ENCODE measurements at places on chromosomes 1 and 21.

DNA sequence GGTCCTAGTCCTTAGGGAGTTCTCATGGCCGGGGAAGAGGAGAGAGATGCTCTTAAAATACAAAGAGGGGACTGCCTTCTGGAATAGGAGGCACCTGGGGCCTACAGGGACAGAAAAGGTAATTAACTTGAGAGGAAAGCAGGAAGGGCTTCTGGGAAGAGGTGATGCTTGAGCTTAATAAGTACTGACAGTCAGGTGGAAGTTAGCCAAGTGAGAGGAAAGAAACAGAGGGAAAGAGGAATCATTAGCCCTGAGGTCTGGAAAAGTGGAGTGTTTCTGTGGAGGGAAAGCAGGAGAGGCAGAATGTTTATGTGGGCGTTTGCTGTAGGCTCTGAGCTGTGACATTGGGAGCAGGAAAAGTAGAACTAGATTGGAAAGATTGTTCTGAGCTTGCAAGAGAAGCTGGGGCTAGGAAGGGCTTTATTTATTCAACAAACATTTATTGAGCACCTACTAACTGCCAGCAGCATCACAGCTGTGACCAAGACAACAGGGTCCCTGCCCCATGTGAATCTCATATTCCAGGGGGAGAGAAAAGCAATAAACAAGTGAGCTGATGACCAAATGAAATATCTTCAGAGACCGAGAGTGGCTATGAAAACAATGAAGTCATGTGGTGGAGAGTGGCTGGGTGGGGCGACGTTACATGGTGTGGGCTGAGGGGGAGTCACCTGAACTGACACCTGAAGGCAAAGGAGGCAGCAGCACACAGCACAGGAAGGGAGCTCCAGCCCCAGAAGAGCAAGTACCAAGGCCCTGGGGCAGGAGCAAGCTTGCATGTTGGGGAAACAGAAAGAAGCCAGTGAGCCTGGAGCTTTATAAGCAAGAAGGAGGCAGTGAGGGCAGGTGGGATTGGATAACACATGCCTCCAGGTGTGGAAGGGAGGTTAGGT lies 4.4 kb upstream of the FNDC5 start:
- DNase-seq, result no peak

DNA sequence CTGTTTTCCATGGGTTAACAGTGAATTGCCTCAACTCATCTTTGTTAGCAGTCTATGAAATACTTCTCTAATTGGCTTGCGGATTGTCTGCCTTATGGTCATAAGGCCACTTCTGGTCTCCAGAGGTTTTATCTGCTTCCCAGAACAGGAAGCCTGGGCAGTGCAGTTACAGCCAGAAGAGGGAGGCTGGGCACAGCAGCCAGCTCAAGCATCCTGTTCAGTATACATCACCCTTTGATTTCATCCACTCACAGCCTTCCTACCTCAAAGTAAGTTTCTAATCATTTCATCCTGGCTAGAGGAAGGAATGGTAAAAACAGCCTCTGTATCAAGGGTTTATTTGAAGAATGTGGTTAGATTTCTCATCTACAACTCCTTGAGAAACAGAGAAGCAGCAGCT lies 311.5 kb upstream of the DEPDC1 start:
- no peak for DNase-seq

GRCh38 chr21:36436829-36437744 lies 42.8 kb downstream of the CLDN14 start:
- DNase-seq, result peak; percentile 84

DNA sequence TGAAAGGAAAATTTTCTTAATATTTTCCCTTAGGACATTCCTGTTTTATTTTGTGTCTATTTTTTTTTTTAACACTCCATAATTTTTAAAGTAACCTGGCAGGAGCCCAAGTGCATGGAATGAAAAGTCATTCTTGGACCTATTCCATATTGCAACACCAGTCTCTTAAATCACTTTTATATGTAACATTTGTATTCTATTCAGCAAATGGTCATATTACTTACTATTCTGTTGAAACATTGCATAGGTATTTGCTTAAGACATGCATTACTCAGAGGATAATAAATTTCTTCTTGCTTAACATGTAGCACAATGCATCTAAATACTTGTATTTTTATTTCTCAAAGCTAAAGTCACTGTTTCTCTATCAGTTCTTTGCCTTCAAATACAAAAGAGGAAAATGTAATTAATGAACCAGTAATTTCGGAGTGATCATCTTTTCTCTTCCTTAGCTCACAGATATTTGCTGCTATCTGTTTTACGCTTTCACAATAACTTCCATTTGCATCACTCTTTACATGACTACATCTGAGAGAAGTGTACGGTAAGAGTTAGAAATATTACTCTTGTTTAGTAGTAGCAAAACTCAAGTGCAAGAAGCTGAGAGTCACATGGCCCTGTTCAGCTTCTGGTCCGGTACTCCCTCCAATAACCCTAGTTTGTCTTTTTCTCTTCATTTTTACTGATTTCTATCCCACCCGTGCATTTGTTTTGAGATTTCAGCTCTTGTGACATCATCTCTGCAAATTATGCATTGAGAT lies 394.8 kb downstream of the USP25 start:
- no peak for DNase-seq

GRCh38 chr1:85428471-85429089 lies 36.4 kb downstream of the DDAH1 start:
- peak; percentile 36 for DNase-seq

DNA sequence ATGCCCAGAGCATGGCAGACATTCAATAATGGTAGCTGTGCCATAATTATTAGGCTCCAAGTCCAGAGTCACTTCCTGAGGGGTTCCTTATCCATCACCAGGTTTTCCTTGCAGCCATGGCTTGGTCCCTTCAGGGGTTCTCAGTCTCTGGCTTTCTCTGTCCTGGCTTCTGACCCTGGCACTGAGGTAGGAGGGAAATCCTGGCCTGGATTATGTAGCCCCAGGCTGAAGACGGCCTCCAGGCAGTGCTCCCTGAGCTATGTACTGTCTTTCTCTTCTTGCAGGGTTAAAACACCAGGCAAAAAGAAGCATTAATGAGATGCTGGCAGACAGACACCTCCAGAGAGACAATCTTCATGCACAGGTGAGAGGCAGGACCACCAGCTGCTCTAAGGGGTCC lies 9.5 kb upstream of the PADI3 start:
- DNase-seq, result peak; percentile 73

DNA sequence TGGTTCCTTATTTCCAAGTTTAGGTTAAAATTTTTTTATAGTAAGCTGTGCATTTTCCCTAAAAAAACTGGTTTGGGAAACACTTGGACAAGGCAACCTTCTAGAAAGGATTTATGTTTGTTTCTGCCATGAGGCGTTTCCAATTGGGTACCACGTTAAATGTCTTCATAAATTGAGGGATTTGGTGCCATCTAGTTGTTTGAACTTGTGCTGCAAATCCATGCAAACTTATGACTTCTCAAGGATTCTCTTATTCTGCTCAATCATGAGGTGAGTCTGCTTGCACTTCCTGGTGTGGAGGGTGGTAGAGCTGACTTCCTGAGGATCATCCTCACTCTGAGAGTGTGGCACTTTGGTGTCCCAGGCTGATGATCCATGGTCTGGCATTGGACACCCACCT lies 123.3 kb downstream of the PCNX2 start:
- peak; percentile 47 for DNase-seq

DNA sequence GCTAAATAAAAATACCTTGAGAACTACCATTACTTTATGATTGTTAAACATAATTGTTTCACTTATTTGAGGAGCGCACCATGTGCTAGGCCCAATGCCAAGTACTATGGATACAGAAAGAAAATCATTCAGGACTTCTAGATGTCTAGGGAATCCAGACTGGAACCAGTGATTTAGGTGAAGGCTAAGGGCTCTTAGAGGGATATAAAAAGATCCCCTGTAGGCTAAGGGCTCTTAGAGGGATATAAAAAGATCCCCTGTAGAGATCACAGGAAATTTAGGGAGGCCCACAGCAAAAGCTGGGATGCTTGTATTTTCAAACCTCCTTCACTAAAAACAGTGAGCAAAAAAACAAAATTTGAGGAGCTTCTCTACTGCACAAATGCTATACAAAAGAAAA lies 6.7 kb downstream of the TOR1AIP2 start:
- no peak for DNase-seq

- DNase-seq, result no peak
Measured at GRCh38 chr1:164325786-164326185, 233.2 kb upstream of the PBX1 start.
